ENCODE measurements at places on chromosomes 2 and 18. TPM values are rescaled to one million over a fixed set of nuclear protein-coding genes. Genes with fewer than 3 reads are reported as not detected.

PGAP1 gene
- 1.1 TPM for total RNA-seq

RALBP1 gene
- total RNA-seq: 32.1 TPM

ONECUT2 gene
- total RNA-seq: 0.21 TPM

LBX2 gene
- 3.5 TPM for total RNA-seq

HOXD12 gene
- not detected for total RNA-seq

IL36A gene
- not detected for total RNA-seq

C2orf49 gene
- 14.2 TPM for total RNA-seq

SGO2 gene
- total RNA-seq: 13.4 TPM

KATNAL2 gene
- 1.3 TPM for total RNA-seq

ELOA2 gene
- total RNA-seq: not detected

SPDYA gene
- 0.14 TPM for total RNA-seq

LOXL3 gene
- total RNA-seq: 0.23 TPM

DNAJC27 gene
- total RNA-seq: 1.9 TPM

MEP1B gene
- total RNA-seq: 0.06 TPM

ARID5A gene
- total RNA-seq: 10.2 TPM

ADAM23 gene
- total RNA-seq: 9.5 TPM

TRIM54 gene
- 0.68 TPM for total RNA-seq

NMUR1 gene
- total RNA-seq: not detected

ITPRIPL1 gene
- total RNA-seq: not detected

ACVR1C gene
- 0.06 TPM for total RNA-seq

PTH2R gene
- not detected for total RNA-seq

OTOS gene
- total RNA-seq: not detected

SLC4A5 gene
- 0.41 TPM for total RNA-seq

GREB1L gene
- 0.95 TPM for total RNA-seq

STRADB gene
- total RNA-seq: 26.6 TPM

GREB1 gene
- total RNA-seq: 2.7 TPM

ALPI gene
- total RNA-seq: not detected

B3GNT7 gene
- 2.6 TPM for total RNA-seq

CYP26B1 gene
- 14.5 TPM for total RNA-seq

MOGAT1 gene
- not detected for total RNA-seq

SERPINB3 gene
- not detected for total RNA-seq

UGGT1 gene
- 18.1 TPM for total RNA-seq

FEV gene
- not detected for total RNA-seq

TEX44 gene
- not detected for total RNA-seq

ITGB6 gene
- total RNA-seq: 1.0 TPM

ZNF521 gene
- total RNA-seq: not detected

All from A549 treated with RU486 at 1 μM for 4 hours (cell line).